Esophagus squamous epithelium (tissue), 5 donors: ENCODE measurements at places on chromosomes 12 and 14. TPM values are rescaled to one million over a fixed set of nuclear protein-coding genes. Genes with fewer than 3 reads are reported as not detected.

- H3K27ac ChIP-seq: no peak within 1 kb of the TSS
- H3K4me3 ChIP-seq: no peak within 1 kb of the TSS
- DNase-seq: no peak
- no peaks in the 10 kb centered on the region for H3K4me1 ChIP-seq
These were observed at the start of gene LMNTD1 for GRCh38 chr12:25553098-25553497. Gene LMNTD1 (minus strand): TSS chr12:25553283. CDS start chr12:25552959, 324 bp downstream.

DNA sequence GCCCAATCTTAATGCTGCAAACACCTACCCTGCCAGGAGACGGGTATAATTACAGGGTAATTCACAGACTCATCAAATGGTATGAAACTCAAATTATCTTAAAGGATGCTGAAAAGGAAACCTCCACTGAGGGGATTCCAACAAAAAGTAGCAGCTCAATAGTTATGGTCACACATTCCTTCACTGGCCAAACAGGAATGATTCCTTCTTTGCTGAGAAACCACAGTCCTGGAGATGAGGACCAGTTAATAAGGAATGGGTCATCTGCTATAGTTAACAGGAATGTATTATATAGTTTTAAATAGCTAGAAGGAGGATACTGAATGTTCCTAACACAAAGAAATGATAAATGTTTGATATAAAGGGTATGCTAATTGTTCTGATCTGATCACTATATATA lies 136.9 kb downstream of the STXBP6 start:
- no peaks in the 10 kb centered on the region for H3K4me1 ChIP-seq
- H3K36me3 ChIP-seq: no peaks in the 10 kb centered on the region
- H3K4me3 ChIP-seq: no peak overlapping the region
- no peaks in the 10 kb centered on the region for H3K27me3 ChIP-seq
- DNase-seq: no peak
- no peak overlapping the region for H3K27ac ChIP-seq

DNA sequence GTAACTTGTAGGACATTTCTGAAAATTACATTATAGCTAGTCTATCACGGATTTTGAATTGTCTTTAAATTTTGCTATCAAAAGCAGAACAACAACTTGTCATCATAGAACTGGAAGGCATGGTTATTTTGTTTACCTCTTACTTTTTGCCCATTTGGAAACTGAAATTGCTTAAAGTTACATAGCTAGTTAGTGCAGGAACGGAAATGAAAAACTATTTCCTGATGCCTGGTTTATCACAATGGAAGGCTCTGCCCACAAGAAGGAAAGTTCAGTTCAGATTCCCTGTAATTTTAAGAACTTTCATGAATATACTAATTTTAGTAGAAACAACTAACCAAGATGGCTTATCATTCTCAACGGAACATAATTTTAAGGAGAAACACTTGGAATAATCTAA lies 427.7 kb downstream of the RAD51B start:
- H3K4me1 ChIP-seq: peaks cover 74% of the 10 kb centered on the region
- H3K27ac ChIP-seq: peak overlapping the region; percentile 71
- DNase-seq: no peak
- H3K4me3 ChIP-seq: no peak overlapping the region
- no peaks in the 10 kb centered on the region for H3K36me3 ChIP-seq

DNA sequence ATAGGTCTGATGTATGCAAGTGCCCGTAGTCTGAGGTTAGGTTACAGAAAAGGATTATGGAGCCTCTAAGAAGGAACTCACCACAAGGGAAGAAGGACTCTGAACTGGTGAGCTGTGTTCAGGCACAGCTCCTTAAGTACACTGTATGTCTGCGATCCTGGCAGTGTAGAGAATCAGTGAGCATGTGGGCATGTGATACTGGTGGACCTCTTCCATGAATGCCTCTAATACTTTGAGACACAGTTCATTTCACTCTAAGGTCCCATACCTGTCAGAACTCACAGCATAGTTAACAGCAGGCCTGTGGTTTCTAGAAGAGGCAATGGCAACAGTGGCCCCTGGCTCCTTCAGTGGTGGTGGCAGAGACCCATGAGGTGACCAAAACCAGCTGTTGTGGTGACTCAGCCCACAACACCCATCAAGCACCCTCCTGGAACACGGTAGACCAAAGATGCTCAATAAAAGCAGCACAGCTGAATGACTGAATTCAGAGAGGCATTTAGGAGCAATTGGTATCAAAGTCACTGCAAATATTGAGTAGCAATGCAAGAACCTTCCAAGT lies 6.9 kb upstream of the OR6J1 start:
- H3K4me1 ChIP-seq: no peaks in the 10 kb centered on the region
- H3K4me3 ChIP-seq: no peak overlapping the region
- DNase-seq: no peak
- no peaks in the 10 kb centered on the region for H3K27me3 ChIP-seq
- H3K27ac ChIP-seq: no peak overlapping the region
- no peaks in the 10 kb centered on the region for H3K36me3 ChIP-seq

DNA sequence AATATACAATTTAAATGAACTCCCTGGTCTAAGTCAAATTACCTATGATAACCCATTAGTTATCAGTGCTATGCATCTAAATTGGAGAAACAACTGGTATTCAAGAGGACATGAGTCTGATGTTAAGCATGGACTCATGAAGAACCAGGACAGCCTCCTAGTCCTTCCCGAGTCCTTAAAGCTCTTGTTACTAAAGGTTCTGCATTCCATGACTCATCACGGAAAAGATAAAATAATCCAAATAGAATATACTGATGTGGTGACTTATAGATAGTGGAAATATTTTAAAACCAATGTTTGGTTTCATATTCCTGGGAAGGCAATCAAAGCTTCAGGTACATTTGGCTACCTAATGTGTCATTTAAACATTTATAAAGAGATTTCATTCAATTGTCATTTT lies 117.2 kb upstream of the PMCH start:
- no peak overlapping the region for H3K4me3 ChIP-seq
- H3K27ac ChIP-seq: no peak overlapping the region
- H3K4me1 ChIP-seq: no peaks in the 10 kb centered on the region
- no peak for DNase-seq
- no peaks in the 10 kb centered on the region for H3K36me3 ChIP-seq
- H3K27me3 ChIP-seq: no peaks in the 10 kb centered on the region

DNA sequence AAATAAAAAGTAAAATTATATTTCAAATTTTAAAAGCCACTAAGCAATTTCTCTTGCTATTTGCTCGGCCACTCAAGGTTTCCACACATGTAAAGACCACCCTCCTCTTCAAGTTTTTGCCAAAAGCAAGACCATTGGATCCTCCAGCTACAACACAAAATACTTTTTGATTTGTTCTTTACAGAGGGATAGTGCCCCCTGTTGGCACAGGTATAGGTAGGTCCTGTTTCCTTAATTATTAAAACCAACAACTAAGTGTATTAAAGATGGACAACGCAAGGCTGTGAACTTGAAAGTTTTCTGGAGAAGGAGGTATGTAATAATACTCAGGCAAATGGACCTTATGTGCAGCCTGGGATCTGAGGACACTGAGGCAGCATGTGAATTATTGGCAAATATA lies 23.8 kb downstream of the ATP6V1D start:
- peaks cover 8% of the 10 kb centered on the region for H3K36me3 ChIP-seq
- no peak overlapping the region for H3K27ac ChIP-seq
- no peaks in the 10 kb centered on the region for H3K4me1 ChIP-seq
- no peak overlapping the region for H3K4me3 ChIP-seq
- no peaks in the 10 kb centered on the region for H3K27me3 ChIP-seq

DNA sequence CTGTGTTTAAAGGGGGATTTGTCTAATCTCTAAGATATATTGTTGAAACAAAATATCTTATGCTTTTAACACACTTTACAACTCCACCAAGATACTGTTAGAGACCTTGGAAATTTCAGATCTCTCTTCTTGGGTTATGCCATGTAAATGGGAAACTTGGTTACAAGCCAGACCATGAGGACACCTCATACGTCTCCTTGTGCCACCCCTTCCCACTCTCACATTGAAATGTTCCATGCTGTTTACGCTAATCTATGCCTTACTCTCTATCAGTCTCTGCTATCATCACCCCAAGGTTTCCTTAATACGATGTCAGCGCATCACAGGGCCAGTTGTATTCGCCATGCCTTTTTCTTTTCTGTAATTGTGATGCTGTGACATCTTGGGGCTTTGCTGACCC lies 13.4 kb upstream of the DEGS2 start:
- no peaks in the 10 kb centered on the region for H3K36me3 ChIP-seq
- H3K4me3 ChIP-seq: no peak overlapping the region
- DNase-seq: no peak
- no peaks in the 10 kb centered on the region for H3K27me3 ChIP-seq
- H3K27ac ChIP-seq: no peak overlapping the region

DNA sequence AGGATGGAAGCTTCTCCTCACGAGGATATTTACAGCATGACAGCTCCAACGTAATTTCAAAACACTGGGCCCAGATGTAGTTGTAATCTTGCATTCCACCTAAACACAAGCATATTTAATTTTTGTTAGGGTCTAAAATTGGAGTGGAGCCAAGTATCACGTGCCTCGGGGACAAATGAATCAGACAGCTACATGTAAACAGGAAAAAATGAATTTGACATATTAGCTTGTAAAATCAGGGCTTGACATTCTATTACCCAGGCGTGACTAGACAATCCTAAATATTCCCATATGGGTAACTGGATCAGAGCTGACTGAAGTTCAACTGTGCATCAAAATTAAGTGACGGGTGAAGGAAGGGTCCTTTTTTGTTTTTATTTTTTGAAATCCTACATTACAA lies 59.0 kb downstream of the MDM2 start:
- no peaks in the 10 kb centered on the region for H3K4me1 ChIP-seq
- H3K27me3 ChIP-seq: no peaks in the 10 kb centered on the region
- no peak for DNase-seq
- H3K27ac ChIP-seq: no peak overlapping the region
- no peak overlapping the region for H3K4me3 ChIP-seq
- H3K36me3 ChIP-seq: no peaks in the 10 kb centered on the region

DNA sequence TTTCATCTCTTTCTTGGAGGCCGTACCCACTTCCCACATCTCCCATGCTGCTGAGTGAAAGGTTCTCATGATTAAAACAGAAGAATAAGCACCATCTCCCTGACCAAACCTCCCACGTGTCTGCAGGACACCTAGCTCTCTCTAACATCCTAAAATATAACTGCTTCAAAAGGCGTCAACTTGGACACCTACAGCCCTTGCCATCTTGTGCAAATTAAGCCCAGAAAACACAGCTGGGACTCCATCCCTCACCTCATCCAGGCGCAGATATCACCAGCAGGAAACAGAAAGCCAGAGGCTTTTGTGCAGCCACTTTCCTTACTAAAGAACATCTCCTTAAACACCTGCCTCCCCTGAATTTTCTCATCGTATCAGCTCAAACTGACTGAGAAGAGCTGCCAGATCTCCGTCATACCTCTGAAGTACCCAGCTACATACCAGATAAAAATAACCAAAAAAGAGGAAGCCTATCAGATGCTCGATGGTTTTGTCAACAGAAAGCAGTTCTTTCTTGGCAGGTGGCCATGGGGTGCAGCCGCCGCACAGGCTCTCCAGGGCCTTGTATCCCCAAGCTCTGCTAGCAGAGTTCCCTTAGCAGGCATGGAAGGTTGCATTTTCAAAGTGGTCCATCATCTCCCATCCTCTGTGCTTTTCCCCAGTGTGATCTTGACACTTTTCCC lies 28.8 kb downstream of the MAP3K9 start:
- H3K36me3 ChIP-seq: no peaks in the 10 kb centered on the region
- H3K27me3 ChIP-seq: no peaks in the 10 kb centered on the region
- no peak overlapping the region for H3K4me3 ChIP-seq
- no peaks in the 10 kb centered on the region for H3K4me1 ChIP-seq
- no peak overlapping the region for H3K27ac ChIP-seq

GRCh38 chr12:51908876-51909592 lies 1.7 kb downstream of the ACVRL1 start:
- H3K27me3 ChIP-seq: no peaks in the 10 kb centered on the region
- H3K36me3 ChIP-seq: no peaks in the 10 kb centered on the region
- no peak overlapping the region for H3K27ac ChIP-seq
- DNase-seq: no peak

GRCh38 chr12:57846577-57847319 lies at the start of gene CTDSP2:
Gene CTDSP2 (minus strand): TSS chr12:57846729. CDS start chr12:57846435, 294 bp downstream.
- peak within 1 kb of the TSS; percentile 100 for H3K27ac ChIP-seq
- H3K4me3 ChIP-seq: peak within 1 kb of the TSS; percentile 92
- no peaks in the 10 kb centered on the region for H3K36me3 ChIP-seq
- H3K27me3 ChIP-seq: no peaks in the 10 kb centered on the region
- peaks cover 59% of the 10 kb centered on the region for H3K4me1 ChIP-seq
- DNase-seq: peak; percentile 91

GRCh38 chr14:101927859-101928258 lies 36.5 kb upstream of the DYNC1H1 start:
- no peaks in the 10 kb centered on the region for H3K27me3 ChIP-seq
- peaks cover 6% of the 10 kb centered on the region for H3K36me3 ChIP-seq
- H3K4me1 ChIP-seq: no peaks in the 10 kb centered on the region
- H3K27ac ChIP-seq: no peak overlapping the region
- no peak overlapping the region for H3K4me3 ChIP-seq

- H3K4me3 ChIP-seq: no peak overlapping the region
- no peaks in the 10 kb centered on the region for H3K4me1 ChIP-seq
- no peaks in the 10 kb centered on the region for H3K27me3 ChIP-seq
- H3K36me3 ChIP-seq: no peaks in the 10 kb centered on the region
- DNase-seq: no peak
These were observed 256.8 kb upstream of the GARIN6 start for GRCh38 chr12:99390707-99391106.

- no peak overlapping the region for H3K27ac ChIP-seq
- DNase-seq: no peak
- H3K27me3 ChIP-seq: no peaks in the 10 kb centered on the region
- H3K36me3 ChIP-seq: no peaks in the 10 kb centered on the region
- H3K4me3 ChIP-seq: no peak overlapping the region
- H3K4me1 ChIP-seq: no peaks in the 10 kb centered on the region
These were observed 52.1 kb downstream of the BTBD7 start for GRCh38 chr14:93280743-93281142.

- no peak overlapping the region for H3K27ac ChIP-seq
- no peak overlapping the region for H3K4me3 ChIP-seq
- no peaks in the 10 kb centered on the region for H3K4me1 ChIP-seq
- H3K36me3 ChIP-seq: no peaks in the 10 kb centered on the region
- no peak for DNase-seq
These were observed 18.7 kb upstream of the OASL start for GRCh38 chr12:121057794-121058193.

The CLEC12A gene
- total RNA-seq: 1.5 TPM

The ATL1 gene
- total RNA-seq: 6.2 TPM

The OR6C2 gene
- total RNA-seq: not detected

The KRT73 gene
- 0.15 TPM for total RNA-seq

The CIDEB gene
- total RNA-seq: 26.3 TPM

The PTPRO gene
- 1.4 TPM for total RNA-seq

The MYO1H gene
- total RNA-seq: not detected

The TPH2 gene
- not detected for total RNA-seq

The KIAA0586 gene
- total RNA-seq: 13.6 TPM

The HOXC10 gene
- not detected for total RNA-seq

The TMEM132C gene
- 0.29 TPM for total RNA-seq

The MGAT4C gene
- not detected for total RNA-seq

The TRAF3 gene
- 11.2 TPM for total RNA-seq

The ESR2 gene
- not detected for total RNA-seq

The TAS2R31 gene
- 6.5 TPM for total RNA-seq

The RIPK3 gene
- total RNA-seq: 13.2 TPM
